ENCODE measurements at places on chromosomes 16 and 17. TPM values are rescaled to one million over a fixed set of nuclear protein-coding genes. Genes with fewer than 3 reads are reported as not detected.

Gene PHKB
- total RNA-seq = 86.0 TPM

- peaks cover 55% of the 10 kb centered on the region for H3K36me3 ChIP-seq
- no peak overlapping the region for H3K27ac ChIP-seq
- no peak for DNase-seq
- no peak overlapping the region for H3K4me3 ChIP-seq
- H3K27me3 ChIP-seq = no peaks in the 10 kb centered on the region
- no peaks in the 10 kb centered on the region for H3K4me1 ChIP-seq
Measured at GRCh38 chr16:58518980-58519368, 3.7 kb downstream of the SETD6 start.

- no peak overlapping the region for H3K27ac ChIP-seq
- no peaks in the 10 kb centered on the region for H3K27me3 ChIP-seq
- DNase-seq = no peak
- H3K4me1 ChIP-seq = no peaks in the 10 kb centered on the region
- H3K4me3 ChIP-seq = no peak overlapping the region
Measured at GRCh38 chr17:56536766-56537165, 56.7 kb upstream of the NOG start.

GRCh38 chr17:74042744-74043486 lies 160.6 kb upstream of the RPL38 start:
- no peaks in the 10 kb centered on the region for H3K27me3 ChIP-seq
- DNase-seq = peak; percentile 70
- no peak overlapping the region for H3K27ac ChIP-seq
- no peaks in the 10 kb centered on the region for H3K4me1 ChIP-seq

- DNase-seq = peak; percentile 91
- no peak overlapping the region for H3K27ac ChIP-seq
- H3K4me3 ChIP-seq = no peak overlapping the region
- peaks cover 2% of the 10 kb centered on the region for H3K36me3 ChIP-seq
- no peaks in the 10 kb centered on the region for H3K4me1 ChIP-seq
Measured at GRCh38 chr17:57130708-57131461, 45.8 kb downstream of the AKAP1 start.

DNA sequence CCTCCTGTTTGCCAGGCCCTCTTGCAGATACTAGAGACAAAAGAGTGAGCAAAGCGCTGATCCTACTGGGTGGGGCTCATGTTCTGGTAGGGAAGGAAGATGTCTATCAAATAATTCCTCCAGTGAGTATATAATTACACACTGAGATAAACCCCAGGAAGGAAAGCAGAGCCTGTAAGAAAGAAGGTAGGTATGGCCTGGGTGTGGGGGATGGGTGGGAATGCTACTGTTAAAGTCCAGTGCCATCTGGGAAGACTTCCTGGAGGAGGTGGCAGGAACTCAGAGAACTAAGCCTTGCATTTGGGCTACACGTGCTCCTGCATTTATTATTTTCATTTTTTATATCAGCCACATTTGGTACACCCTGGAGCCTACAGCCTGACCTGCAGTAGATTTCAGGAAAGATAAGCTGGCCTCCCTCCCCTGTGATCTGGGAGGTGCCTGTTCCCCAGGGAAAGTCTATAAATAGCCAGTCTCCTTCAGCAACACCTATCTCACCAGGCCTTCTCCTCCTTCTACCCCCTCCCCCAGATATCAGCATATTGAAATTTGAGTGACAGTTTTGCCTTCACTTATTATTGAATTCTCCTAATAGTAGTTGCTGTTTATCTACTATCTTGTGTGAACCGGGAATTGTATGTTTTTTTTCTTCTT lies 11.5 kb downstream of the ATP2C2 start:
- no peak overlapping the region for H3K27ac ChIP-seq
- H3K36me3 ChIP-seq = no peaks in the 10 kb centered on the region
- DNase-seq = no peak
- H3K4me1 ChIP-seq = no peaks in the 10 kb centered on the region

Gene TIMP2
- total RNA-seq = 156 TPM

Measured in sigmoid colon (tissue), 7 donors.